WTC11 (cell line): ENCODE measurements at places on chromosomes 7 and 10.

GRCh38 chr10:73209705-73210104 lies 37.4 kb downstream of the DNAJC9 start:
- no peaks in the 10 kb centered on the region; the same call in none of the 2 replicates for H3K27me3 ChIP-seq
- H3K27ac ChIP-seq, result no peak overlapping the region
- H3K4me3 ChIP-seq, result no peak overlapping the region

GRCh38 chr10:6221971-6222751 lies 19.4 kb downstream of the PFKFB3 start:
- no peaks in the 10 kb centered on the region for H3K4me1 ChIP-seq
- H3K27ac ChIP-seq, result no peak overlapping the region
- peaks cover 79% of the 10 kb centered on the region for H3K36me3 ChIP-seq
- DNase-seq, result no peak

GRCh38 chr7:134502463-134503371 lies 24.6 kb upstream of the AKR1B10 start:
- no peak for DNase-seq
- 0 out of 2 replicates have a peak, but pooled peaks cover 3% of the 10 kb centered on the region for H3K4me1 ChIP-seq
- no peak overlapping the region for H3K27ac ChIP-seq
- no peak overlapping the region for H3K4me3 ChIP-seq
- no peaks in the 10 kb centered on the region; the same call in 1 of the 2 replicates for H3K27me3 ChIP-seq

- peaks cover 48% of the 10 kb centered on the region for H3K4me1 ChIP-seq
- H3K4me3 ChIP-seq, result no peak overlapping the region
- no peaks in the 10 kb centered on the region for H3K27me3 ChIP-seq
- no peak overlapping the region for H3K27ac ChIP-seq
These were observed 246.1 kb downstream of the TNS3 start for GRCh38 chr7:47335557-47336471.

DNA sequence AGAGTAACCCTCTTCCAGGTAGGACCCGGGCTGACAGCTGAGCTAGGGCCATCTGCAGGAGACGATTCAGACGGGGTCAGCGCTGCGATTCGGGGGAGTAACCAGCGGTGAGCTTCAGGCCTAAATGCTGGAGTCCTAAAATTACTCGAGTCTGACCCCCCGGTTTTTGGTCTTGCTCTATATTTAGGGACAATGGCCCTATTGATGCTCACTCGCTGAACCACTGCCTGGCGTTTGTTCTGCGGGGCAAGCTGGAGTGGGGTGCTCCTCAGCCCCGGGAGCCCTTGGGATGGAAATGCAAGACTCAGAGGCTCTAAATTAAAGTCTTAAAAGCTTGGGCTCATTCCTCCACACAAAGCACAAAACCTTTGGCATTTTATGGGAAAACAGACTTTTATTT lies 120.0 kb downstream of the PRKAG2 start:
- no peak overlapping the region for H3K4me3 ChIP-seq
- peaks cover 2% of the 10 kb centered on the region; the same call in 1 of the 2 replicates for H3K27me3 ChIP-seq
- H3K4me1 ChIP-seq, result peaks cover 35% of the 10 kb centered on the region
- H3K36me3 ChIP-seq, result no peaks in the 10 kb centered on the region
- no peak overlapping the region for H3K27ac ChIP-seq

GRCh38 chr10:88181902-88182600 lies 318.6 kb downstream of the PTEN start:
- no peak overlapping the region for H3K27ac ChIP-seq
- no peak for DNase-seq
- no peak overlapping the region for H3K4me3 ChIP-seq
- H3K27me3 ChIP-seq, result no peaks in the 10 kb centered on the region
- no peaks in the 10 kb centered on the region for H3K4me1 ChIP-seq

DNA sequence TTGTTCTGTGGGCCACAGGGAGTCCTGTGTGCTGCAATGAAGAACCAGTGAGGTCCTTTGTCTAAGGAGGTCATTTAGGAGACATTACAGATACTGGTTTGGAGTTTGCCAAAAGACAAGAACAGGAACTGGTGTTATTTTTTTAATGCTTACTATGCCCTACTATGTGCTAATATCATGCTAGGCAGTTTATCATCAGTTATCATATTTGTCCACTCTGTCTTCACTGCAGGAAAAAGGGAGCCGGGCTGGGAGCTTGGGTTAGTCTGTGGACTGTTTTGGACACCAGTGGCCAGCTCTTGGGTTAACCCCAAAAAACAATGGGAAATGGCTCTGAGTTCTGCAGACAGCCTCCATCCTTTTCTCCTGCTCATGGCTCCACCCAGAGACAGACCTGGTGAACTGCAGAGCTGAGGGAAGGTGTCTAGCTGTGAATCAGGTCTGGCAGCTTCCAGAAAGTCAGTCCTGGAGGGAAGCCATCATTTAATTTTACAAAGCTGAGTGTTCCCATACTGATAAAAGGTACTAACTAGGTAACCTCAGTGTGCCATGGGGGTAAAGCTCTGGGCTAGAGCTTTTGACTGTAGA lies 101.2 kb upstream of the ZNF746 start:
- no peaks in the 10 kb centered on the region for H3K27me3 ChIP-seq
- peaks cover 22% of the 10 kb centered on the region; the same call in 1 of the 2 replicates for H3K36me3 ChIP-seq
- no peak overlapping the region for H3K27ac ChIP-seq
- no peak overlapping the region for H3K4me3 ChIP-seq
